HTR-8/SVneo (cell line): ENCODE measurements at places on chromosomes 5 and 9.

GRCh38 chr9:18976709-18977531, 56.1 kb downstream of the SAXO1 start:
- DNase-seq, result peak; percentile 63

DNA sequence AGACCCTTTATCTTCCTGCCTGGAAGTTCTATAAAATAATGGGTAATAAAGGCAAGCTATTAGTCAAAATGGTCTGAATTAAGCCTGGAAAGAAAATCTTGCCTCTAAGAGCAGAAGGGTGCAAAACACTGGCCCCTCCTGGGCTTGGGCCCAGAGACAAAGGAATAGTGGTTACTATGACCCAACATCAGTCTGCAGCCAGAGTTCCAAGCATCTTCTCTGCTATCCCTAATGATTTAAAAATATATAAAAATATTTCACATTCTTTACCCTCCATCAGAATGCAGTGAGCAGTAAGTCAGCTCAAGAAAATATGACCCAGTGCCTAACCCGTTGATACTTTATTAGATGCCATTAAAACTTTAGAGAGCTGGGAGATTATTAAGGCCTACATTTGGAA, 14.7 kb downstream of the TNFAIP8 start:
- DNase-seq, result no peak

- DNase-seq, result no peak
Observed at GRCh38 chr9:18857769-18858168, 175.2 kb downstream of the SAXO1 start.

DNA sequence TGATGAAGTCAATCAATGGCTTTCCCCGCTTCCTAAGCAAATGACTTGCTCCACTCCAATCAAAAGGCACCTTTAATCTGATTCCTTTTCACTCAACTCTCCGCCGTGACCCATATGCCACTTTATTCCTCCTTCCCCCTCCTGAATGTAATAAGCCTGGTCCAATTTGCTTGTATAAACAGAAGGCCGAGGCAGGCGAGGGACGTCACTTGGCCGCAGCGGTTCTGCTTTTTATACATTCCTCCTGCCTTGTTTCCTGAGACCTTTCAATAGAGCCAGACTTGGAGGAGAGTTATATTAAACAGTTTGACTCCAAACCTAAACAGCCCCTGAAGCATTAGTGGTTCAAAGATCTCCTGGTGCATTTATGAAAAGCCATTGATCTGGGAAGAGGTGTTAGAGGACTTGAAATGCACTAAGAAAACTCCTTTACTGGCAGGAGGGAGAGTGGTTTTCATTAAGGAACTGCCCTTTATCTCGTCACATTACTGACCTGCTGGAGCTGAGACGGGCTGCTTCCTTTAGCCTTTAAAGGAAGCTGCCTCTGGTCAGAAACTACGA, 273.4 kb downstream of the SLIT3 start:
- DNase-seq, result no peak

- DNase-seq, result no peak
Observed at GRCh38 chr5:43396762-43397304, 15.4 kb downstream of the CCL28 start.

DNA sequence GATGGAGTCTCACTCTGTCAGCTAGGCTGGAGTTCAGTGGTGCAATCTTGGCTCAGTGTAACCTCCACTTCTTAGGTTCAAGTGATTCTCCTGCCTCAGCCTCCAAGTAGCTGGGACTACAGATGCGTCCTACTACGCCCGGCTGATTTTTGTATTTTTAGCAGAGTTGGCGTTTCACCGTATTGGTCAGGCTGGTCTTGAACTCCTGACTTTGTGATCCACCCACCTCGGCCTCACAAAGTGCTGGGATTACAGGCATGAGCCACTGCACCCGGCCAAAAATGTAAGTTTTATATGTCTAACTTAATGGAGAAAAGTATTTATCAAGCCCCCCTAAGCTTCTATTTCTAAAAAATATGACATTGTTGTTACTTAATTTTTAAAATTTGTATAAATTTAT, 98.2 kb upstream of the RIOK2 start:
- no peak for DNase-seq

GRCh38 chr9:101702257-101702656, 36.2 kb downstream of the GRIN3A start:
- DNase-seq, result no peak
